ENCODE measurements at places on chromosomes 7 and 10.

DNA sequence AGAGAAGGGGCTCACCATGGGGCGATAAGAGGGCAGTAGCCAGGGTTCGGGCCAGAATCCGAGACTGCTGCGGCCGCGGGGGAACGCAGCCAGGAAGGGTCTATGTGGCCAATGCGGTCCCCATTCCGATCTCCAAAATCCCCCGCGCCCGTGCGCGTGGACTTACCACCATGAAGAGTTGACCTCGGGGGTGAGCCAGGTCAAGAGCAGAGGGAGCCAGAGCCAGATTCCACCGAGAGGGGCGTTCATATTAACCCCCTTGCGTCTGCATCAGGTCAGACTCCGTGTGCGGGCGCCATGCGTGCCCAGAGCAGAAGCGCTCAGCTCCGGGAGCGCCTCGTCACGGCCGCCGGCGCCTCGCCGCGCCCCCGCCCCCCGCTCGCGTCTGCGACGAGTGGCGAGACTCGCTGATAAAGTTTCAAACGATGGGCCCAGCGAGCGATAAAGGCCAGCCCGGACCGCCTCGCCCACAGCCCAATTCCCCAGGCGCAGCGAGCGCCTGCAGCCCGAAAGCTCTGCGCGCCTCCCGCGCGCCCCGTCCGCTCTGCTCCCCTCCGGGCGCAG is at the start of gene WNT2:
WNT2 (minus strand) TSS at position 318 of the 564 bp plus-strand sequence; CDS start at position 249, 69 bp downstream.
- no peak for DNase-seq

- no peak for DNase-seq
These were observed 28.0 kb downstream of the ITPRIP start for GRCh38 chr10:104309980-104310978.

DNA sequence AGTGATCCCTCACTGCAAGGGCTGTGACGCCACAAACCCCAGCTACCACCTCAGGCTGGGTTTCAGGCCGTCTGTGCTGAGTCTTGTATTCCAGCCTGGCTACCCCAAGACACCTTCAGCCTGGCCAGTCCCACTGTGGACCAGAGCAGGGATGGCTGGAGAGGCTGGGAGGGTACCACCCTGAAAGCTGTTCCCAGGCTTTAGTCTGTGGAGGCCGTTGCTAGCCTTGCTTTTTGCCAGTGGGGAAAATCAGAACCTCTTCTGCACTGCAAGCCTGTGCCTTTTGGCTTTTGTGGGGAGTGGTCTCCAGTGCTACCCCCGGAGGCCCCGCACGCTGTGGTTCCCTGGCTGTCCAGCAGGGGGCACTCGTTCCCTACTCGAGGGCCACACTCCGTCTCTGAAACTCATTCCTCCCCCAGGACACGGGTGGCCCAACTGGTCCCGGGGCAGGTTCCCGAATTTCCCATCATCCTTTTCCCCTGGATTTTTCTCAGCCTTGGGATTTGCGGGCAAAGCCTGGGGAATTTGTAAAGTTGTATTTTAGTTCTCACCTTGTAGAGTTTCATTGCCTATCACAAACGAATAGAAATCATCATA is 128.4 kb upstream of the BTBD16 start:
- DNase-seq: no peak

- DNase-seq: no peak
These were observed 101.8 kb upstream of the WAC start for GRCh38 chr10:28431139-28431538.

GRCh38 chr7:114062810-114063209 is 144.0 kb upstream of the PPP1R3A start:
- DNase-seq: no peak

GRCh38 chr7:84674236-84674913 is 479.8 kb upstream of the SEMA3A start:
- DNase-seq: no peak

DNA sequence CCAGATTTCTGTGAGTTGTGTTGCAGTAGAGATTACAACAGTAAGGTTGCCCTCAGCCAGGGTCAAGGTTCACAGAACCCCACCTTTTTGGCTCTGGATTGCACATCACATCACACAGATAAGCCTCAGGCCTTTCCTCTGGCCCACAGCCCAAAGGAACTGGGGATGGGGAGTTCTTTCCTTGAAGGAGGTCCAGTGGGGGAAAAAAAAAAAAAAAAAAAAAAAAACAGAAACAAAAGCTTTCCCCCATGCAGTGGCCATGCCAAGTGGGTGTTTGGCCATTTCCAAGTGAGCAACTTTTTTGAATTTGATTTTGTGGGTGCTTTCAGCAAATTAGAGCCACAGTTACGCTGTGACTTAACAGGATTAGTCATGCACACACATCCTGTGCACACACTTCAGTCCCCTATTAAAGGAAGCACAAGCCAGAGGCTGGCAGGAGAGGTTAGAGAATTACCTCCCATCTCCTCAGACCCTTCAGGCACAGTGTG is 79.3 kb upstream of the NANOS1 start:
- no peak for DNase-seq

DNA sequence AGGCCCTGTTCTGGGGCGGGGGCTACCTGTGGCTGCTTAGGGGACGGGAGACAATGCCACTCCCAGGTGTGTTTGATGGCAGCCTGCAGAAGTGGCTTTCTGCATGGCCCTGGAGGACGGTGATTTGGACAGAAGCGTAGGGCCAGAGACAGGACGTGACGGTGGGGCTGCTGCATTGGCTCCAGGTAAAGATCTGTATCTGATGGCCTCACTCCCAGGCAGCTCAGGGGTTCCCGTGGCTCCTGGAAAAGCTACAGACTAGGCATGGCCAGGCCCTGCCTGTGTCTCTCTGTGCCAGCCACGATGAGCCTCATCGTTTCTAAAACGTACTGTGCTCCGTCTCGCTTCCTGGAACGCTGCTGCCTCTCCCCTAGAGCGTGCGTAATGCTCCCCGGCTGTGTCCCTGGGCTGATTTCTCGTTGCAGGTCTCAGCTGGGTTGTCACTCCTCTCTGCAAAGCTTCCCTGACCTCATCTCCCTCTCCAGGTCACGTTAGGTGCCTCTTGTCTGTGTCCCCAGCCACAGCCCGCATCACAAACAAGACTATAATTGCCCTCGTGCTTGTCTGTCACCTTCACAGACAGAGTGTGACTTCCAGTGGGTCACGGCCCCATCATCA is 12.6 kb downstream of the GTF2IRD1 start:
- DNase-seq: no peak

DNA sequence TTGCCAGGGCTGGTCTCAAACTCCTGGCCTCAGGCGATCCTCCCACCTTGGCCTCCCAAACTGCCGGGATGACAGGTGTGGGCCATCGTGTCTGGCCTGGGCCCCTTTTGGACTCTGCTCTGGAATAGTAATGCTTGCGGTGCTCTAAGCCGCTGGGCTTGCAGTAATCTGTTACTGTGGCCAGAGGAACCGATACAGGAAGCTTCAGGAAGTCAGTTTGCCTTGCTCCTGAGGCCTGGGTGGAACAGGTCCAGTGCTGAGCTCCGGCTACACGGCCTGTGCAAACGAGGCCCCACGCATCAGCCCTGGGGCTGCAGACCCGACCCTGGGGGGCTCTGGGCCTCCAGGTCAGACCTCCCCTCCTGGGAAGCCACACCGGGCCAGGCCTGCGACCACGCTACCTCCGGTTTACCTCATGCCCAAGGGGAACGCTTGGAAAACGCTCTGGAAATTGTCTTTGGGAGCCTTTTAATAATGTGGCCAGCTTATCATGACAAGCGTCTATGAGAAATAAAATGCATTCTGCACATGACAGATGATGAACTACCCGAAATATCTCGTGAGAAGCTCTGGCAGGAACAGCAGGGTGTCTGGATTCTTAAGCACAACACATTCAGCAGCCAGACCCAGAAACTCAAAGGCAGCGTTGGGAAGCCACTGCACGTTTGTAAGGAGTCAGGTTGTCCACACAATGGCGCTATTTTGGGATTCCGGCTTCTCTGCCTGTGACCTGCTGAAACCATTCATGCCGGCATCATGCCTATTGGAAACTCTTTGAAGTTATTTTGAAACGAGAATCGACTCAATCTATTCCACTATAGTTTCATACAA is 10.1 kb upstream of the ADAP1 start:
- DNase-seq: no peak

- DNase-seq: no peak
These were observed 89.1 kb downstream of the CDK6 start for GRCh38 chr7:92747041-92747835.

DNA sequence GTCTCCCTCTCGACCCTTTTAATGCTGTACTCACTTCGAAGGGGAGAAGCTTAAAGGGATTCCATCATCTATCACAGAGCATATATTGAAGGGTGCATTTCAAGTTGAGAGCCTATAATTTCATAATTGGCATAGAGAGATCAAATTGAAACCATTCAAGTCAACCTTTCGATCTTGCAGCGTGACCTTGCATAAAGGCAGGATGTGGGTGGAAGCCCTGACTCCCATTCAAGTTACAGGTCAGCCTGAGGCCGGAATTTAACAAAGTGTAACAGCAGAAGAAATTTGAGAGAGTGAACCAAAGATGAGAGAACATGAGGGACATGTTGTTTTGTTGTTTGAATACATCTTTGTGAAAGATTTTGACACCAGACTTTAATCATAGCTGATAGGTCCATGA is 195.3 kb upstream of the TPK1 start:
- no peak for DNase-seq

DNA sequence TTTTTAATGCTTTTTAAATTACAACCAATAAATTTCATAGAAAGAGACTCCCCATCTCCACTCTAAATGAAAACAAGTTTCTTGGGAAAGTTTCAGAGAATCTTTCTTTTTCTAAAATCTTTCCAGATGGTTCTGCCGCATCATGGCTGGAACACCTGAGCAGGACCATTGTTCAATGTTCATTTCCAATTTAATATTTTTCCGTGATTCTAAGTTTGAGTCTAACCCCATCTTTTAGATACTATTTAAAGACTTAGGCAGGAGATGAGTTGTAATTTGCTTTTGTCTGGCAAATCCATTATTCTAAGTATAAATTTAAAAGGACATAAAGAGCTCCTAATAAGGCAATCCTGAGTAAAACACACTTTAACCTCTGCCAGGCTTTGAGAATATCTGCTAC is 325.2 kb downstream of the BICC1 start:
- DNase-seq: no peak

DNA sequence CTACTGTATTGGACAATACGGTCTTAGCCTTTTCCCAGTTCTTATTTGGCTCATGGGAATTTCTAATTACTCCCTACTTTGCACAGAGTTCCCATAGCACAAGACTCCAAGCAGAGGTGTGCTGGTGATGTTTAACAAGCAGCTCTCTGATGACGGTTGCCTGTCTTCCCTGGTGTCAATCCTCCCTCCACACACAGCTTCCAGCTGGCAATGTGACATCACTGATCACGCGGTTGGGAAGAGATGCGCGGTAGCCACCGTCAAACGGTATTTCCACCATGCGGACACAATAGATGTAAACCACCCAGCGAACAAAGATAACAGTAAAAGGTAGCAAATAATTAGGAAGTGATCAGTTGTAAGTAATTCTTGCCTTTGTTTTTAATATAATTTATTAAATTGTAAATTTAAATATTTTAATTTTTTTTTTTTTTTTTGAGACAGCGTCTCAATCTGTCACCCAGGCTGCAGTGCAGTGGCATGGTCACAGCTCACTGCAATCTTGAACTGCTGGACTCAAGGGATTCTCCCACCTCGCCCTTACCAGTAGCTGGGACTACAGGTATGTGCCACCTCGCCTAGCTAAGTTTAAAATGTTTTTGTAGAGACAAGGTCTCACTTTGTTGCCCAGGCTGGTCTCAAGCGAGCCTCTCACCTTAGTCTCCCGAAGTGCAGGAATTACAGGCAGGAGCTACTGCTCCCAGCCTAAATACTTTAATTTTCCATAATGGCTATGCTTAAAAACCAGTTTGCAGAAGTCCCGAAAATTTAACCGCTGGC is 36.3 kb upstream of the IL15RA start:
- DNase-seq: no peak

GRCh38 chr10:31929261-31930022 is 811 bp upstream of the ARHGAP12 start:
- no peak for DNase-seq

DNA sequence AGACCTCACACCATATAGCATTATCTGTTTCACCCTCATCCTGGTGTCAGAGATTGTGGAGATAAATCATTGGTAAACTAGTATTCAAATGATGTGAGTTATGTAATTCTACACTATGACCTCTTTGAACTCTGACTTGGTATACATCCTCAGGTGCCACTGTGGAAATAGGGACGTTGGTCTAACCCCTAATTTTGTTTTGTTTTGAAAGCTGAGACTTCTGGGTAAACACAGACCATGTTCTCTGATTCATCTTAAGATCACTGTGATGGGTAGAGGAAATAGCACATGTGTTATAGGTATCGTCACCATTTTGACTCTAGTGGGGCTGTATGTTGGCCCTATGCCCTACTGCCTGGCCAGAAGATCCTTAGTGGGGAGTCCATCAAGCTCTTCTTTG is 241.6 kb downstream of the CCDC7 start:
- DNase-seq: no peak

GRCh38 chr7:38629651-38630510 is 1.3 kb downstream of the AMPH start:
- DNase-seq: no peak

GRCh38 chr10:14761372-14761771 is 13.3 kb downstream of the FAM107B start:
- no peak for DNase-seq

DNA sequence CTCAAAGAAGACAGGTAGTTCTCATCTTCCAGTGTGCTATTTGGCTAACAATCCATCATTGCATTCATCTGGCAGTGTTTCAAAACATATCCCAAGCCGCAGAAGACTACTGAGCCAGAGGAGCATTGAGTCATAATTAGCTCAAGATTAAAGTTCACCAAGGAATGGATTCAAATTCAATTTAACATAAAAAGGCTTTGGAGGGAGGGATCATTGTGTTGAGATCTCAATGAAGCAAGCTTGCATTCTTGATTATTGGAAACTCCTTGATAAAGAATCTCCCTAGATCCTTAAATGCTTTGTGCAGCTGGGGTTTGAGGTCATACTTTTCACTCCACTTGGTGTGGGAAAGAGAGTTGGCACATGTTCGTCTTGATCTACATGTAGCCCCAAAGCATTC is 142.8 kb upstream of the SEMA3A start:
- DNase-seq: no peak

GRCh38 chr7:116395141-116395791 is 104.3 kb upstream of the CAV2 start:
- no peak for DNase-seq

- no peak for DNase-seq
These were observed 188.6 kb upstream of the LYZL2 start for GRCh38 chr10:30818010-30818660.

DNA sequence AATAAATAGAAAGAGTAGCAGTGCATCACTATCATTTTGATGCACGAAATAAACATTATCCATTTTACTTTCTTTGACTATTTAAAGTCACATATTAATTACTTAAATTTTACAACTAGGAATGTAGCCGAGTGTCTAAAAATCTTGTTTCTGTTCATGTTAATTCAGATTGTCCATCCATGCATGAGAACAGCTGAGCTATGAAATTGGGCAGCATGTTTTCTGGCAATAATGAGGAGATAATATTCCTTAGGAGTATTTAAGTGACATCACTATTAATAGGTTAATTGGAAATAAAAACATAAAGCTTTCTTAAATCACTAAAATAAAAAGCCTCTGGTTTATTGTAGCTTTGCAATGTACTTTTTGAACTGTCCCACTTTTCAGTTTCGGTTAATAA is 293.8 kb downstream of the PHTF2 start:
- DNase-seq: no peak

Data from stimulated activated CD8-positive, alpha-beta memory T cell treated with anti-CD3 and anti-CD28 coated beads, Interleukin-4, amount 100 ng/mL, for 1 hour (primary cell).